Stimulated activated CD4-positive, alpha-beta T cell treated with anti-CD3 and anti-CD28 coated beads, Interleukin-4, amount 100 ng/mL, for 1 hour (primary cell): ENCODE measurements at places on chromosomes 12 and 14.
A peak's percentile ranks its signal among the peaks of the same experiment; 100 is the strongest.

DNA sequence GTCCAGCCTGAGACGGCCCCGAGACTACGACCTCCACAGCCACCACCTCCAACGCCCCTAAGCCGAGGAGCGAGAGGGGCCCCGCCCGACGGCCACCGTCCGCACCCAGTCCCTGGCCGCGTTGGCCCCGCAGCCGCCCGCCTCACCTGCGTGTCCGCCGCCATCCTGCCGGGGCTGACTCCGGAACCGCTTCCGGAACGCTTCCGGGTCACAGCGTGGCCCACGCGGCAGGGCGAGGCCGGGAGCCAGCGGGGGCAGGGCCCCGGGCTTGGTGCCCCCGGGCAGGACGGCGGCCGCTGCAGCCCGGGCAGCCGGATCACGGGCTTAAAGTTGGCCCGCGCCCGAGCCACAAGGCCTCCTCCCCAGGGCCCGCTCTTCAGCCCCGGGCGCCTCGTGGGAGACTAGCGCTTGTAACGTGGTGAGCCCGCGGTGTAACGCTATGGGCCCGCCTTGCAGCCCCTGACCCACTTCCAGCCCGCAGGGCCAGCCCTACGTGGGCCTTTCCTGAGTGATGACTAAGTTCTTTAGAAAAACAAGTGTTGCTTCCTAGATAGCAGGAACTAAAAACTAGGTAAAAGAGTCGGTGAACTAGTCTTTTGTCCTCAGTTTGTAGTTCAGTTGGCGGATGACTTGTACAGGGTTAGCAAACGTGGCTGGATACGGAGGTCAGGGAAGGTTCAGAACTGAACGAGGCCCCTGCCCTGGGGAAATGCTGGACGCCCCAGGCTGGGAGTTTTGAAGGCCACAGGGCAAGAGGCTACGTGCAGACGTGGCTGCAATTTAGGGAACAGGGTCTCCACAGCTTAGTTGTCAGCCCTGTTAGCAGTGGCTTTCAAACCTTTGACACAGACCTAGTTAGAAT, at the start of gene GCN1:
Gene GCN1 (minus strand): TSS at position 182 of the 862 bp plus-strand sequence. CDS start 18 bp downstream, at position 164.
- DNase-seq: peak; percentile 91

DNA sequence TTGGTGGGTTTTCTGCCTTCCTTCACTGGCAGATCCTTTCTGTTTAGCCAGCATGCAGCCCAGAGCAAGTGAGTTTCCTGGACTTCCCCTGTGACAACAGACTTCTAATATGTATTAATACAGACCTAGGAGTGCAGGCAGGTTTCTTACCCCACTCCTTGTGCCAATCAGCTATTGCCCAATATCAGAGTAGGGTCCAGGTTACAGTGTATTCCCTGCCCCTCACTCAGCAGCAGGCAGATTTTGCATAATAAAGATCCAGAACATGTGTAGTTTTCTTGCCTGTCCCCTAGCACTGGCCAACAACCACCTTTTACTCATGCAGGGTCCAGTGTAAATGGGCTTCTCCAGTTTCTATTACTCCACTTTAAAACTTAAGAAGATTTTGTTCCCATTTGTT, 4.7 kb upstream of the SMIM10L1 start:
- no peak for DNase-seq

GRCh38 chr12:29960122-29960521, 176.4 kb upstream of the TMTC1 start:
- no peak for DNase-seq

DNA sequence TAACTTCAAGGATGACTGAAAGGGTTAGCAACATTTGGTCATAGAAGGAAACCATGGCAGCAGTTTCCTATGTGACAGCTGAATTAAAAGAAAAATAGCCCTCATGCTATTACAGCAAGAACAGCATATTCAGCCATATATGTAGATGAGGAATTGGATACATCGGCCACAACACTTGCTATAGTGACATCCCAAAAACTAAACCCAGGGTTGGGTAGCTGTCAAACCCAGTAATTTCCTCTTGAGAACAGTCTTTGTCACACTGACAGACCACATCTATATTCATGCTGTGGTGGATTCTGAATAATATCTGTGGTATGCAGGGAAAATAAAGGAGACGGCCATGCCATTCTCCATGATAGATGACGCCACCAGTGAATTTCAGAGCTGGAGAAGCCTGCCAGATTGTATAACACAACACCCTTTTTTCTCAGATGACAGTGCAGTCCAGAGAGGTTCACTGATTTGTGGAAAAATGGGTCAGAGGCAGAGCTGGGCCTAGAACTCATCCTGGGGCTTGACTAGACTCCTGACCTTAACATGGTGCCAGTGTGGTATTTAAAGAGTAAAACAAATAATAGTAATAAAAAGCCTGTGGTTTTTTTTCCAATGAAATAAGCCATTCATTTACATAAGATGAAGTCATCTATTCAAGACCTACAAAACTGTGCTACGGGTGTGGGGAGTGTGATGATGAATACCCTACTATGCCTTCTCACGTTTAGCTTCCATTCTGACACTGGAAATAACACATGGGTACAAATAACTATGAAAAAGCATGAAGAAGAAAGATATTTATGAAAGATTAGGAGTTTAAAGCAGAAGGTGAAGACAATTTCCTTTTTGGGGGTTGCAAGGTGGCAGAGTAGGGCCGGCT, 32.3 kb downstream of the EFCAB11 start:
- no peak for DNase-seq

DNA sequence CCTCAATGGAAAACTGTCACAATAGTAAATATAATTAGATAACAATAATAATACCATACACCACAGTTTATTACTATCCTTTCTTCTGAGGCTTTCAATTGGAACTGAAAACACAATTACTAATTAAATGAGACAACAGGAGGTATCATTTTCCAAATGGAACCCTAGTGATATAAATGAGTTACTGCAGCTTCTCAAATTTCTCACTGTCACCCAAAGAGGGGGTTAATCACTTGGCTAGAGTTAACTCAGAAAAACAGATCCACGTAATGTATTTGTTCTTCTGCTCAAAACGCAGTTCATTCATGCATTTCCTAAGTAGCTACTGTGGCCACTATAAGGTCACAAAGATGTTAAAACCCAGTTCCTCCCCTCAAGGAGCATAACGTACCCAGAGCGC, 120.9 kb upstream of the FOXN3 start:
- no peak for DNase-seq

DNA sequence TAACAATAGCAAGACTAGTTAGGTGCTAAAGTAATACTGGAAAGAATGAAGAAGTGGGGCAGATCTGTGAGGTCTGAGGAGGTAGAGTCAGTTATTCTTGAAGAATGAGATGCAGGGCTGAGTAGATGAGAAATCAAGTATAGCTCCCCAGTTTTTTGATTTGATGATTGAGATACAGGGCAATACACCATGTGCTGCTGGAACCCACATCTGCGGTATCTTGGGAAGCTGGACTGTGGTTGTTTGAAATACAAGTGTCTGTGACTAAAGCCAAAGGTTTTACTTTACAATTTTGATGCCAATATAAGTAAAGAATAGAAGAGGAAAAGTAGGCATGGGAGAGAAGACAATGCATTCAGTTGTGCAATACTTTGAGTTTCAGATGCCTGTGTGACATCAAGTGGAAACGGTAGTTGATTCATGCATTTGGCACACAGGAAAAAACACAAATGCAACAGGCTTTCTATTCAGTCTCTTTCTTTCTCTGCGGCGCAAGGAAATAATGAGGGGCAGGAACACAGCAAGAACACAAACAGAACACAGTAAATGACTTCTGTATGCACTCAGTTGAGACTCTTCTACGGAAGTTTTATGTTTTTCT, 190.2 kb upstream of the SLC38A2 start:
- no peak for DNase-seq

DNA sequence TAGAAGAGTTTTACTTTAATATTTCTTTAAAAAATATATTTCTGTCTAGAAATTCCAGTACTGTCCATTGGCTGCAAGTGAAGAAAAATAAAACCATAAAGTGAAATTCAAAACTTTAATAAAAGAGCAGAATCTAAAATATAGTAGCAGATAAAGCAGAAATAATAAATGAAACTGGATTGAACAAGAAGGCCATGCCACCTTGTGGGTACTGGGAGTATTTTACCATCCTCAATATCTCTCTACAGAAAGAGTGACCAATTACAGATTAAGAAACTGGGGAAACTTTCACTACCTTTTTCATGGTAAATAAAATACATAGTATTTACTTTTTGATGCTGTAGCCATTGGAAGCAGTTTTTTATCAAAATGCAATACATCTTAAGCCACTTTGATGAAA, 220.5 kb downstream of the BCAT1 start:
- no peak for DNase-seq
